Left renal pelvis (tissue), 4 donors: ENCODE measurements at places on chromosomes 3 and 15. TPM values are rescaled to one million over a fixed set of nuclear protein-coding genes. Genes with fewer than 3 reads are reported as not detected.

The CYP1A2 gene
- 0.14 TPM for polyA plus RNA-seq

The GDPGP1 gene
- polyA plus RNA-seq, result 4.4 TPM

The COL7A1 gene
- polyA plus RNA-seq, result 14.5 TPM

The P2RY12 gene
- polyA plus RNA-seq, result 1.3 TPM

The LEKR1 gene
- polyA plus RNA-seq, result 4.1 TPM

The CNTN6 gene
- polyA plus RNA-seq, result 6.6 TPM
